ENCODE measurements at places on chromosomes 12 and 14.

DNA sequence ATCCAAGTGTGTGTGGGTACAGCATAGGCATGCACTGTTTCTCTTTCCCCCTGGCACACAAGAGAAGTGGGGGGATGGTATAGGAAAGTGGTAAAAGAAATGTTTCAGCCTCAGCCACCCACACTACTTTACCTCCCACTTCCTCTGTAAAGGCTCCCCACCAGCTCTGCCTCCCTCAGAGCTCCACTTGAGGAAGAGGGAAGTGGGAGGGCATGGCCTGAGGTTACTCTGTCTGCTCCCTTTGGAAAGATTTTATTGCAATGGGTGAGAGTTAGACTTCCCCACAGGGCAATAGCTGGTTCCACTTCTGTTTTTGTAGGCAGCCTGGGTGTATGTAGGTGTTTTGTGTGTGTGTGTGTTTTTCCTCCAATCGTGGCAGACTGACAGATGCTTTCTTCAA lies 145.3 kb downstream of the SSPN start:
- DNase-seq = no peak

- peak; percentile 90 for DNase-seq
Measured at GRCh38 chr12:56119361-56119796, 1.3 kb downstream of the ZC3H10 start.

DNA sequence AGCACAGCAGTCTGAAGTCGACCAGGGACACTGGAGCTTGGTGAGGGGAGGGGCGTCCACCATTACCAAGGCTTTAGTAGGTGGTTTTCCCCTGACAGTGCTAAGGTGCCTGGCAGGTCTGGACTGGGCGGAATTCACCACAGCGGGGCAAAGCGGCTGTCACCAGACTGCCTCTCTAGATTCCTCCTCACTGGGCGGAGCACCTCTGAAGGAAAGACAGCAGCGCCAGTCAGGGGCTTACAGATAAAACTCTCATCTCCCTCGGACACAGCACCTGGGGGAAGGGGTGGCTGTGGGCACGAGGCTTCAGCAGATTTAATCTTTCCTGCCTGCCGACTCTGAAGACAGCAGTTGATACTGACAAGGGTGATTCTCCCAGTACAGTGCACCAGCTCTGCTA lies 39.1 kb downstream of the DDHD1 start:
- DNase-seq = no peak

GRCh38 chr12:42766754-42767153 lies 177.2 kb upstream of the PRICKLE1 start:
- no peak for DNase-seq

GRCh38 chr12:49866859-49867569 lies 24.1 kb upstream of the BCDIN3D start:
- peak; percentile 15 for DNase-seq

GRCh38 chr12:19277711-19278110 lies 148.2 kb downstream of the PLEKHA5 start:
- no peak for DNase-seq

GRCh38 chr14:93073358-93073707 lies 42.4 kb downstream of the ITPK1 start:
- DNase-seq = no peak

- DNase-seq = no peak
Measured at GRCh38 chr12:93944911-93945310, 203.5 kb upstream of the PLXNC1 start.

- no peak for DNase-seq
Measured at GRCh38 chr12:58095002-58095401, 153.6 kb downstream of the ATP23 start.

DNA sequence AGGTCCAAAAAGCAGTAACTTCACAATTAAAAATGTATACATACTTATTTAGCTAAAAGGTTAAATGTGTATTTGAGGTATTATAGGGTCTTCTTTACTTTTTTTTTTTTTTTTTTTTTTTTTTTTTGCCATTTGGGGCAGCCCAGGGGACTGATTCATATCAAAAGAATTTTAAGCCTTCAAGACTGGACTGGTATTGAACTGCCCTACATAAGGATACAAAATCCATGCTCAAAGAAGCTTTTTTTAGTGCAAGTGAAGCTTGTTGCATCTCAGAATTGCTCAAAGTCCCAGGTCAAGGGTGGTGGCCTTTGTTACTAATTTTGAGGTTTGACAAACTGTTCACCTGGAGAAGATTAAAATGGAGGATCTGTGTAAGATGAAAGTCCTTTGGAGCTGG lies 124.0 kb downstream of the APAF1 start:
- DNase-seq = no peak

DNA sequence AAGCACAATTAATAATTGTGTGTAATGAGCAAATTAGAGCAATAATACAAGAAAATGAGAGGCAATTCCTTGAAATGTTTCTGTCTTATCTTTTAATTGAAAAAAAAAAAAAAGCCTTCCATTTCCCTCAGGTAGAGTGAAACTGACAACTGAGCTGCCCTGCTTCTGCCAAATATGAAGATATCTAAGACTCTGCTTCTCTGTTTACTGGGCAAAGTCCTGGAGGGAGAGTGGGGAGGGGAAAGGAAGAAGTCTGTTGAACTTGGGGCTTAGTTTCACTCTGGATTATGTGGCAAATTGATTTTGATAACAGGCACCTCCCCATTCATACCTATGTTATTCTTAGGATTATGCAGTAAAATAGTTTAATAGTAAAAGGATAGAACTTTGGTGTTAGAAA lies 364.9 kb downstream of the NRXN3 start:
- no peak for DNase-seq

All from AG04450 (cell line).